MCF 10A (cell line): ENCODE measurements at places on chromosomes 11 and 22. TPM values are rescaled to one million over a fixed set of nuclear protein-coding genes. Genes with fewer than 3 reads are reported as not detected.

Gene TRPT1
- 27.0 and 31.3 TPM in 2 replicates for total RNA-seq

Gene KRTAP5-10
- not detected in 2 replicates for total RNA-seq

Gene SLC29A2
- 3.6 and 7.0 TPM in 2 replicates for total RNA-seq

Gene MAJIN
- not detected in 2 replicates for total RNA-seq

Gene SNX32
- total RNA-seq = not detected in 2 replicates

Gene CLCF1
- total RNA-seq = 5.8 and 7.0 TPM in 2 replicates

Gene TNNT3
- total RNA-seq = not detected in 2 replicates

- no peak for DNase-seq
These were observed 7.6 kb upstream of the TBC1D22A start for GRCh38 chr22:46754826-46755225.

GRCh38 chr11:120288021-120288420 lies 37.1 kb upstream of the TLCD5 start:
- DNase-seq = no peak

- DNase-seq = no peak
These were observed 13.0 kb downstream of the INTS4 start for GRCh38 chr11:77981346-77981947.

DNA sequence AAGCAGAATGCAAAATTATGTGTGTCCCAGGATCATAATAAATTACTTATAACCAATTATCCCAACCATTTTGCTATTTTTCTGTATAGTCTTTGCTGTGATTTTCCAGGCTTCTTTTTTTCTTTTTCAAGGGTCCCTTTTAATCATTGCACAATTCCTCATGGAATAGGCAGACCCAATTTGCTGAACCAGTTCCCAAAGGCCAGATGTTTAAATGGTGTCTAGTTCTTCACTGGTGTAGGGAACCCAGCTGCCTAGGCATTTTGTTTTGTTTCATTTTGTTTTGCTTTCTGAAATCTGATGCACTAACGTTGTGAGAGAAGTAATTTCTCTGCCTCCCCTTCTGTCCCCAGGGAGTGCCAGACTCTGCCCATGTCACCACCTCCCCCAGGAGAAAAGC lies 60.4 kb downstream of the CHST1 start:
- no peak for DNase-seq

GRCh38 chr22:47605441-47605840 lies 843.0 kb downstream of the TBC1D22A start:
- no peak for DNase-seq

DNA sequence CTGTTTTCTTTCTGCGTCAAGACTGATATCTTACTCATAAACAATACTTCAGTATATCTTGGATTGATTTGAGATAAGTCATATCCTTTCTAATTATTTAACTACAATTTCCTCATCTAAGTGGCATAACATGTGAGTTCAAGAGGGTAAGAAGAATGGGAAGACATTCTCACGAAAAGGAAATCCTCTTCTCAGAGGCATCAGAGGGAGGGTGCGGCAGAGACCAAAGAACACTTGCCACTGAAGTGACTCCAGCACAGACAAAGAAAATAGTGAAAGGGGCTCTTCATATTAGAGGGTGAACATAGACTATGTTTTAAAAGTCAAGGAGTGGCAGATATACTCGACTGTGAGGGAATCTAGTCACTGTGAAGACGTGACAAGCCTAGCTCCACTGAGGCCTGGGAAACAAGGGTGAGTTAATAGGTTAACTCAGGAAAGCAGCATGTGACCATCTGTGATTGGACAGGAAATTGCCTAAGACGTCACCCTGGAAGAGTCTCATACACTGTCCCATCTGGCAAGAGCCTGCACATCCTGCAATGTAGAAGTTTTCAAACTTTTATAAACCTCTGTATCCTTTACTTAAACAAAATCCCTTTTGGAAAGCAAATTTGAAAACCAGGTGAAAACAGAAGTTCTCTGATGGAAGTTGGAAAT lies 1.9 kb upstream of the MMP1 start:
- DNase-seq = no peak

GRCh38 chr11:32055861-32056260 lies 35.0 kb upstream of the RCN1 start:
- DNase-seq = no peak
